Stimulated activated CD4-positive, alpha-beta T cell treated with anti-CD3 and anti-CD28 coated beads, TNF-alpha, amount 100 ng/mL, for 1 hour (primary cell): ENCODE measurements at places on chromosomes 6 and 20.
A peak's percentile ranks its signal among the peaks of the same experiment; 100 is the strongest.

DNA sequence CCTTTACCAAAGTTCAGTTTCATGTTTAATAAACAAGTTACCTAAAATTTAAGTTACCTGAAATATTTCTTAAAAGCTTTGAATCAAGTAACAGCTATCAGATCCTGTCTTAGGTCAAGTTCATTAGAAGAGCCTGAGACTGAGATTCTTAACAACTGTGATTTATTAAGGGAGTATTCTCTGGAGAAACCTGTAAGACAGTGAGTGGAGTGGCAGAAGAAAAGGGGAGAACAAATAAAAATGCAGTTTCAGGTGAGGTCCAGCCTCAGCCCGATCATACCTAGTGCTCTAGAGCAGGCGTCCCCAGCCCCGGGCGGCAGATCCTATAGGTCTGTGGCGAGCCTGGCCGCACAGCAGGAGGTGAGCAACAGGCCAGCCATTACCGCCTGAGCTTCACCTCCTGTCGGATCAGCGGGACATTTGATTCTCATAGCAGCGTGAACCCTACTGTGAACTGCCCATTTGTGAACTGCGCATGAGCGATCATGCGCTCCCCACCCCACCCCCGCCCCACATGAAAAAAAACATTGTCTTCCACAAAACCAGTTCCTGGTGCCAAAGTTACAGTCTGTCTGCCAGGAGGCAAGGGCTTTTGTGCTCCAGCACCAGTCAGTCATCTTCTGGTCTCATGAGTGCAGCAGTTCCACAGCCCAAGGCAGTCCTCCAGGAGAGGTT is 59.2 kb upstream of the ADGRB3 start:
- DNase-seq, result no peak

DNA sequence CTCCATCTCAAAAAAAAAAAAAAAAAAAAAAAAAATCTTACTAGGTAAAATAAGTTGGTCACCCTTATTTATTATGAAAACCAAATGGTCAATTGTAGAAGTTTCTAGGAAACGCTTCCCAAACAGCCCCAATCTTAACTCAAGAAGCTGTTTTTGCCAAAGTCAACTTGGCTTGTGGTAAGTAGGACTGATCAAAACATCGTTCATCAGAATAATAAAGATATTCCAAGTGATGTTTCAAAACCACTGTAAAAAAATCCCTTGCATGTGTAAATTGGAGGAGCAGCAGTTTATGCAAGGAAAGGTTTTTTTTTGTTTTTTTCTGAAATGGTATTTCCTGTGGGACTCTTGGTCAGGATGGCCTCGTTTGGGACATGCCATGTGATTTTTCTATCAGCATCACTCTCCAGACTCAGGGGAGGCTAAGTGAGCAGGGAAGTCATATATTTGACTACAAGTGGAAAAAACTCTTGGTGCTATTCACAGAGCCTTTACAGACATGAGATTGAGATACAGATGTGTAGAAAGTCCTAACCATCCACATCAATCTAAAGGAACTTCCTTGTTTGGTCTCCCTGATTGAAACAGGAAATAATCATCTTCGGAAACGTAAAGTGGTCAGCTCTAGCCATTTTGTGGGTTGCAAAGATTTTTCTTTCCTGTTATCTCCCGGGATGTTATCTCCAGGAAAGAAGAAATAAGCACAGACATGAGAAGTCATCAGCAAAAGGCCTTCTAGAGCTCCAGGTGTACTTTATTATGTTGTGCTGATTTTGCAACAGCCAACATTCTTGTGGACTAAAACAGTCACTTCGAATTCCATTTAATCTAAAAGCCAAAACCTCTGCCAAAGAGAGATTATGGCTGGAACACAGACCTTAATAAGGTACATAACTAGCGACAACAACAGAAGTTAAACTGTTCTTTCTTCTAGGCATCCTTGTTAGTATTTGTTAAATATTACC is 177.8 kb downstream of the EDN1 start:
- no peak for DNase-seq

GRCh38 chr20:3541887-3542721 is 71.3 kb downstream of the ATRN start:
- DNase-seq, result no peak

DNA sequence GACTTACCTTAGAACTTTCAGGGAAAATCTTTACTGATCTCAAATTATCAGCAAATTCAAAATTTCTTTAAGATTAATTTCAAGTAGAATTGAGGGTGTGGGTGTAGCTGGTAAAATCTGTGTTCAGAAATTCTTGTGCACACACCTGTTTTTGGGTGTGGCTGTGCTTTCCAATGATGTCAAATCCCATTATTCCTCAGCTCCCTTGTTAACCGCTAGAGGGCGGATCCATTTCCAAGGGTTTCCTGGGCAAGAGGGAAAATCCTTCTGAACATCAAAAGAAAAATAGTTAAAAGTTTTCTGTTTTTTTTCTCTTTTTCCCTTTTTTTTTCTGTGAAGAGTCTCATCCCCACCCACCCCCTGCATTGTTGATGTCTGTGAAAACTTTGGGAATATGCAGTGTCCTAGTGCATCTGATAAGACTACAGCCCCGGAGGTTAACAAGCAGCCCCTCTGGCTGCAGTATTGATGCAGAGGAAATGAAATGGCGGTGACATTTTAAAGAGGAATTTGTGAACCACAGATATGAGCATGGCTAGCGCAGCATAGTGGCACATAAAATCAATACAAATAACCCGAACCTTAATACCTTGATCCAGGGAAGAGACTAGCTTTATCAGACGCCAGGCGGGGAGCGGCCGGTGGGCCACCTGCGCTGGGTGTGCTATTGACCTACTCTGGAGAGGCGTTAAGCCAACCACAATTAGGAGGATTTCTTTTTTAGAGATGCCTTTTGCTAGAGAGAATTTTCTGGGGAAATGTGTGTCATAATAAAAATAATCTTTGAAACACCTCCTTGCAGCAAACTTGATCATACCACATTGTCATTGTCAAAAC is 130.9 kb downstream of the FOXA2 start:
- no peak for DNase-seq

DNA sequence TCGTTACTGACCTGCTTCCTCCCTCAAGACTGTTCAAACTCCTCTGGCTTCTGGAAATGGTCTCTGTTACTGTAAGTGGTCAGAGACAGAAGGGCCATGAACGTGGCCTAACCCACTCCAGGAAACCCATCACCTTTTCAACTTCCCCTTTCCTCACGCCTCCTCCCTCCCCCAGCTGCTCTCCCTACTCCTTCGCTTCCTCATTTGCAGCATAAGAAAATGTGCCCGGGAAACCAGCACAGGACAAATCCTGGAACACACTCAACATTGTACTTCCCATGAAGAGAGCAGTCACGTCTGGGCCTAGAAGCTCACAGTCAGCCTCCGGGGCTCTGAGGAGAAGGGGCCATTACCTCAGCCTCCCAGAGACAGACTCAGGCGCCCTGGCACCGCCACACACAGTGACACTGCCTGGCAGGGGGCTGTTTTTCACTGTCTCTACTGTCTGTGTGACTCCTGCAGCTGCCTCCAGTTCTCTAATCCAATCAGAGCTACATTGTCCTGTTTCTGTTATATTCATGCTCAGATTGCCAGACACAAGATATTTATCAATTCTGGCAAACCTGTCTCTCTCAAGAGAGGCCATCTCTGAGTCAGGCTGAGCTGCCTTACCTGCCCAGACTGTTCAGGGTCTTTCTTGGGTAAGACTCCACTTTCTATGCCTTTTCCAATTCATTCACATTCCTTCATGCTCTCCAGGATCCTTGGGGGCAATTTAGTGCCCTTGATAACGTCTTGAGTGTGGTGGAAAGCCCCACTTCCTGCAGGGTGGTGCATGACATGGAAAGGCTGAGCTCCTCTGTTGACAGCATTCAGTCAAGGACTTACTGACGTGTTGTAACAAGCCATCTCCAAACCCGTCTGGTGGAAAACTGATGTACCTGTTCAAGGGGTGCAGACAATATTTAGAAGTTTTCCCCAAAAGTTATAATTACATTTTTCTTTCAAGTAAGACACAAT is 242.2 kb downstream of the HIVEP2 start:
- DNase-seq, result no peak

DNA sequence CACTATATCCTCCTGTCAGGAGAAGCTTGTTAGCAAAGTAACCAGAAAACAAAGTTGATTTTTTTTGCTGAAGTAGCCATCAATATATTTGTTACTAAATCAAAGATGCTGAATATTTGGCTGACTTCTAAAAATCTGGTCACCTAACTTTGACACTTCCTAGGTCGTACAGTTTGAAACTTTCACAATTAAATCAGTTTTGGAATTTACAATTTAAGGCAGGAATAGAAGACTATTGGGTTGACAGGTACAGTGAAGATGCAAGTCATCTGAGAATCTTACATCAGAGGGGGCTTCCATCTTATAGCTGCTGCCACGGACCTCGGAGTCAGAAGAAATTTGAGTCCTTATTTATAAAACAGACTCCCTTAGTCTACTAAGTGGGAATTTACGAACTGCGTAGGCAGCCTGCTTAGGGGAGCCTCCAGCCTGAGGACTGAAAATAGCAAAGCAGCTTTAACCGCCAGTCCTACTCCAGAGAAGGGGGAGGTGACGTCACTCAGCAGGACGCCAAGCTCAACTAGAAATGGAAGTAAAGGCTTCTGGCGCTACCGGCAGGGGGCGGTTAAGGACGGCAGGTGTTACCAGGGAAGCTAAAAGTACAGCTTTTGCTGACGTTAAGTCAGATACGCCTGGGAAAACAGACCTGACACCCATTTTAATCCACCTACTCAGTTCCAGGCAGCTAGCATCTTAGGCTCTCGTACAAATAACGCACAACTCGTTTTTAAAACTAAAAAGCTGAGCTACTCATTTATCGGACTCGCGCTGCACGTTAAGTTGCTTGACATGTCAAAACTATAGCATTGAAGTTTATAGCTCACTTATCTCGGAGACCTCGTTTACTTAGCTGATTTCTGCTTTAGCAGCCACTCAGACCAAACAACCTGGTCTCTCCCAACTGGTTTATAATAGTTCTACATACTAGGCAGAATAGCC is 61.1 kb upstream of the HFE start:
- DNase-seq, result peak; percentile 68

DNA sequence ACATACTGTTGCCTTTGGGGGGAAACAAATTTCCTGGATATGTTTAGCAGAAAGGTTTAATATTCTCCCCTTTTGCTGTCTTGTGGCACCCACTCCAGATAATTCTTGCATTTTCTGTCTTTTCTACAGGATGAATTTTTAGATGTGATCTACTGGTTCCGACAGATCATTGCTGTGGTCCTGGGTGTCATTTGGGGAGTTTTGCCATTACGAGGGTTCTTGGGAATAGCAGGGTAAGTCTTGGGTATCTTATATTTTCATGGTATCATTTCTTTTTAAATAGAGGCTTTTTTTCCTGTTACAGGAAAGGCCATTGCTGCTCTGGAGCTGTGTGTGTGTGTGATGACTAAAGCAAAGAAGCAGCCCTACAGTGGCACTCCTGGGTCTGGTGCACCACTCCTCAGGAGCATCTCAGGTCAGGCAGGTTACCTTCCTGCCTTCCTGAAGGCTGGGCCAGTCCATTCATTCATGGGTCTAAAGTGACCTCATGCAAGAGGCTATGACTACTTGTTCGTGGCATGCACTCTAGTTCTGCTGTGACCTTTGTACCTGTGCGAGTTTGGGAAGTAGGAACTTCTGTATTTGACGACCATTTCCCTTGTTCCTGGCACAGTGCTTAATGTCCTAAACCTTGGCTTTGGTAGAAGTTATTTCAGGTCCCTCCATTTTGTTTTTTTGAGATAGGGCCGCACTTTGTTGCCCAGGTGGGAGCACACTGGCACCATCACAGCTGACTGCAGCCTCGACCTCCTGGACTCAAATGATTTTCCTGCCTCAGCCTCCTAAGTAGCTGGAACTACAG is 2.2 kb downstream of the RAB5IF start:
- DNase-seq, result no peak

DNA sequence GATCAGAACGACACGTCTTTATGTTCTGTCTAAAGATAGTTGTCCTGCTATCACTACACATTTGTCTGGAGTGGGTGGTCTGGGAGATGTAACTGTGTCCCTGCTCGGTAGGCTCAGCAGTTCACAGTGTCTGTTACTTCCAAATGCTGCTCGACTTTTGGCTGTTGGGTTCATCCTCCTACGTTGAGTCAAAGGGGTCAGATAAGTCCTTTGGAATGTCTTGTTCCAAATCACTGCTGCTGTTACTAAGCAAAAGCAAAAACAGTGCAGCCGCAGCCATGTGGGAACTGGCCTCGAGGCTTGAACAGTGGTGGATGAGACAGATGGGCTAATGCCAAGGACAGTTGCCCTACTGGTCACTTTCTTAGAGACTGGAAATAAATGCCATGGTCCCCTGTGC is 272.2 kb upstream of the MAP3K7 start:
- DNase-seq, result no peak

- no peak for DNase-seq
These were observed 199.1 kb downstream of the SCP2D1 start for GRCh38 chr20:19012676-19013075.

GRCh38 chr6:82958551-82958950 is 107.1 kb downstream of the UBE3D start:
- no peak for DNase-seq

- no peak for DNase-seq
These were observed 77.5 kb upstream of the ESR1 start for GRCh38 chr6:151729829-151730495.

- DNase-seq, result peak; percentile 70
These were observed 5.3 kb upstream of the FOXC1 start for GRCh38 chr6:1604158-1605003.

- DNase-seq, result no peak
These were observed 169.3 kb downstream of the ANKRD60 start for GRCh38 chr20:58059260-58059544.

- no peak for DNase-seq
These were observed 270.4 kb upstream of the FKBP1C start for GRCh38 chr6:62940848-62941247.

DNA sequence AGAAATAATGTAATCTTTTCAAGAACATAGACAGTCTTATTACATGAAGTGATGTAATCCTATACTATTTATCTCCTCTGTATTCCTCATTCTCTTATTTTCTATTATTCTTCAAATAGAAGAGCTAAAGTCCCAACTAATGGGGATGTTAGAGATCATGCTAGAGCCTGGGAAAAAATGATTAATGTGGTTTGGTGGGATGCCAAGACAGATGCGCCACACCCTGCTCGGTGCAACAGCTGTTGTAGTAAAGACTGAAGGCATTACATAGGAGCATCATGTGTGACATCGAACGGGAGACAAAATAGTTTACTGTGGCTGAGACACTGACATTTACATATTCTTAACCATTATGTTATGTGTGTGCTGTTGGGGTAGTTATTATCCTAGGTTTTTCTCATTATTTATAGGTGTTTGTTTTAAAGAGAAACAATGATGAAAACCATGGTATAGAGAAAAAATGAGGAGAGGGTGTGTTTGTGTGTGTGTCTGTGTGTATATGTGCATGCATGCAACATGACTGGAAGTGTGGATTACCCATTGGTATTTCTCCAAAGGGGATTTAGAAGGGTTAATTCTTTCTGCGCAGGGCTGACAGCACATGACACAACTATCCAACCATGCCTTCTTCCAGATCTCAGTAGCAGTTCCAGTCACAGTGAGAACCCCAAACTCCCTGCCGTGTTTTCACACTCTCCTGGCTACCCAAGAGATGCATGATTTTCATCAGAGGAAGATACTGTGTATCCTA is 155.3 kb downstream of the EYA4 start:
- no peak for DNase-seq
